ENCODE measurements at places on chromosomes 2 and 18.

DNA sequence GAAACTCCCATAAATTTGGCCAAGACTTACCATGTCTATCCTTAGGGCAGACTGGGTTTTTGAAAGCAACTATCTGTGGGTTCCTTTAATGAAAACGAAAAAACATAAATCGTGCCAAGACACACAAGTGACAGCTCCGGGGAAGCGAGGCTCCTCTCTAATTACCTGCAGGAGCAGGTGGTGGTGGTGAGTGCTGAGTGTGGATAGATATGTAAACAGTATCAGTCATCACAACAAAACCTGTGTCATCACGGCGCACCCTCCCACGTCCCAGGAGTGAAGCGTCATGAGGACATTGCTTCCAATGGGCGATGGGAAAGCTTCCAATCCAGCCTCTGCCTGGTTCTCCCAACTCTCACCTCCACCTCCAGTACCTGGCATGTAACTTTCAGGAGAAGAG, 31.3 kb downstream of the ACKR3 start:
- no peak overlapping the region for H3K27ac ChIP-seq
- no peak for DNase-seq
- no peak overlapping the region for H3K4me3 ChIP-seq

- no peaks in the 10 kb centered on the region for H3K36me3 ChIP-seq
- no peaks in the 10 kb centered on the region for H3K27me3 ChIP-seq
- H3K4me3 ChIP-seq: no peak overlapping the region
- H3K27ac ChIP-seq: no peak overlapping the region
Measured at GRCh38 chr2:46430992-46431391, 48.4 kb upstream of the TMEM247 start.

- H3K36me3 ChIP-seq: no peaks in the 10 kb centered on the region
- H3K4me1 ChIP-seq: no peaks in the 10 kb centered on the region
- DNase-seq: no peak
- H3K27ac ChIP-seq: no peak overlapping the region
Measured at GRCh38 chr2:100561191-100561590, 1.6 kb upstream of the PDCL3 start.

- no peak overlapping the region for H3K4me3 ChIP-seq
- H3K36me3 ChIP-seq: no peaks in the 10 kb centered on the region
- no peak for DNase-seq
Measured at GRCh38 chr2:230671117-230671516, 41.5 kb upstream of the CAB39 start.

- H3K4me1 ChIP-seq: no peaks in the 10 kb centered on the region
- DNase-seq: peak; percentile 17
- no peak overlapping the region for H3K4me3 ChIP-seq
- no peak overlapping the region for H3K27ac ChIP-seq
- no peaks in the 10 kb centered on the region for H3K27me3 ChIP-seq
- H3K36me3 ChIP-seq: no peaks in the 10 kb centered on the region
Measured at GRCh38 chr2:238835726-238836301, 12.1 kb upstream of the TWIST2 start.

DNA sequence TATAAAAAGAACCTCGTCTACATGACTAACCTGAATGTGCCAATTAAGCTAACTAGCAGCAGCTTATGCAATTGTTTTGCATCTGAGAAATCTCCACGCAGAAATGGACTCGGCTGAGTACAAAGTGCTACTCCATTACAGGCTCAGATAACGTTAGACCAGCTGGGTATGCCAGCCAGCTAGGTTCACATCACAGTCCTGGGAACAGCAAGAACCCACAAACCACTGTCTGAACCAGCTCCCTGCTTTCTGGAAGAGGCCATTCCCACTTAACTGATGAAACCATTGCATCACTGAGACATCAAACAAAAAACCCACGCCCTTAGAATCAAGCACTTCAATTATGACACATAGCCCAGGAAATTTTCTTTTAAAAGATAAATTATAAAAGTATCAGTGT, 202.7 kb downstream of the CYRIA start:
- no peak overlapping the region for H3K4me3 ChIP-seq
- no peaks in the 10 kb centered on the region for H3K36me3 ChIP-seq
- H3K27me3 ChIP-seq: no peaks in the 10 kb centered on the region
- H3K4me1 ChIP-seq: no peaks in the 10 kb centered on the region
- no peak for DNase-seq
- H3K27ac ChIP-seq: no peak overlapping the region

- H3K4me3 ChIP-seq: no peak overlapping the region
- peaks cover 1% of the 10 kb centered on the region for H3K4me1 ChIP-seq
- peak; percentile 76 for DNase-seq
- H3K27me3 ChIP-seq: no peaks in the 10 kb centered on the region
Measured at GRCh38 chr2:129827311-129828090, 152.0 kb upstream of the RAB6C start.

GRCh38 chr18:3872641-3873040, 422.7 kb downstream of the TGIF1 start:
- H3K4me1 ChIP-seq: peaks cover 3% of the 10 kb centered on the region
- H3K36me3 ChIP-seq: no peaks in the 10 kb centered on the region
- DNase-seq: no peak
- no peak overlapping the region for H3K4me3 ChIP-seq
- no peak overlapping the region for H3K27ac ChIP-seq

DNA sequence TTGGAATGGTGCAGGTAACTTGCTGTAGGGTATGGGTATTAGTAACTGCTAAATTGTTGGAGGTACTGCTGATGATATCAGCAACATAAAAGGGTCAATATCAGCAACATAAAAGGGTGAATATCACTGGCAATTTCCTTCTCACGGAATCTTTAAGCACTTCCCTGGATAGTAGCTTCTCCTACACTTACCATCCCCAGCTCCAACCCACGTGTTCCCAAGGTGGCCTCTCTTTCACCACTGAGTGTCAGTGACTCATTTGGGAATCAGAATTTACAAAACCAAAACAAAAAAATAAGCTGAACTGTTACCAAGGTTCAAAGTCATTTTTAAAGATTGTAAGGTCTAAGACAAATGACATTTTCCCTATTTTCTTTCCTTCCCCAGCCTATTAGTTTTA, 70.8 kb downstream of the LRP2 start:
- H3K4me1 ChIP-seq: no peaks in the 10 kb centered on the region
- no peak overlapping the region for H3K4me3 ChIP-seq
- no peaks in the 10 kb centered on the region for H3K36me3 ChIP-seq
- no peak overlapping the region for H3K27ac ChIP-seq
- no peaks in the 10 kb centered on the region for H3K27me3 ChIP-seq

GRCh38 chr2:63698786-63699548, 110.2 kb downstream of the MDH1 start:
- H3K4me3 ChIP-seq: no peak overlapping the region
- peaks cover 2% of the 10 kb centered on the region for H3K4me1 ChIP-seq
- peak; percentile 96 for DNase-seq
- H3K36me3 ChIP-seq: no peaks in the 10 kb centered on the region

DNA sequence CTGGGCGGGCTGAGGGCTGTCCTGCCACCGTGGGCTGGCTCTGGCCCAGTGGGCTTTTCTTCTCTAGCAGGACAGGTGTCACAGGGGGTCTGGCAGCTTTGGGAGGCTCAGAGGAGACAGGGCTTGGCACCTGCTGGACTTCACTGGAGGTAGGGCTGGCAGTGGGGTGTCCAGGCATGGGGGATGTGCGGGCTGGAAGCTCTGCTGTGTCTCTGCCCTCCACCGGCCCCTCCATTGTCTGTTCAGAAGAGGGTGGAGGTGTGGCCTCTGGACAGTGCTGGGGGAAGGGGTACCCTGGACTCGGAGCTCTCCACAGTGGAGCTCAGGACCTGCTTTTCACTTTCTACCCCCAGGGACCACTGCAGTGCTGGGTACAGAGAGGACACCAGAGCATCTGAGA, 9.2 kb downstream of the PTPRN start:
- H3K27me3 ChIP-seq: no peaks in the 10 kb centered on the region
- no peak for DNase-seq
- no peaks in the 10 kb centered on the region for H3K36me3 ChIP-seq
- H3K4me1 ChIP-seq: no peaks in the 10 kb centered on the region
- H3K27ac ChIP-seq: no peak overlapping the region
- no peak overlapping the region for H3K4me3 ChIP-seq

DNA sequence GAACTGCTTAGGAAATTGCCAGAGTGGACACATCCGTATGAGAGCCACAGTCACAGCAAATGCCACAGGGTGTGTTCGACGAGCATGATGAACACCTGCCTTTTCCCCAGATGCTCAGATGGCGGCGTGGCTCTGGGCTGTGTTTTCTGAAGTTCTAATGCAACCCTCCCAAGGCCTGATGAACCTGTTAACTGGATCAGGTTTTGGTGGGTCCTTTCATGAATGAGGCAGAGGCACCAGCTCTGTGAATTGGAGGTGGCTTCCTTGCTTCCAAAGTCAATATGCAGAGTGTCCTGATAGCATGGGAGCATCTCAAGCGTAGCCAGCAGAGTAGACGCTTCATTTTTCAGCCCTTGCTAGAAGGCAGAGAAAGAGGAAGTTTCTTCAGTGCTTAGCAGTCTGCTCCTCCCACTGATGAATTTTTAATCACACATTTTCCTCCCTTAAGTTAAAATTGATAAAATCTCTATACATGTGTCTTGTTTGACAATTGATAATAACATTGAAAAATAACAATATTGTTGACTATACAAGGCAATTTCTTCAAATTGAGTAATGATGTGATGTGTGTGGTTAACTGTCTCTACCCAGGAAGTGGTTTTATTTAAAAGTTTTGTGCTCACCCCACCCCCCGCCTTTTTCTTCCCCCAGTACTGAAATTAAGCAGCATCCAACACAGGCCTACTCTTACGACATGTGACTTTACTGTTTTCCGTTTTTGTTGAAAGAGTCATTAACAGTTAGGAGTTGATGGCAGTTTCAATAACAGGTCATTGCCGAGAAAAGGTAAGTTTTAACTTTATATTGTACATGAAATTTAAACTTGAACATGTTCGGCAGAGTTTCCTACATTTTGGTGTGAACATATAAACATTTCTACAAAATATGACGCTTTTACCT, at the start of gene ARHGAP15:
TSS of gene ARHGAP15 (plus strand) at position 739 of the 900 bp plus-strand sequence.
- no peak within 1 kb of the TSS for H3K4me3 ChIP-seq
- no peaks in the 10 kb centered on the region for H3K36me3 ChIP-seq
- H3K27ac ChIP-seq: no peak within 1 kb of the TSS
- H3K4me1 ChIP-seq: no peaks in the 10 kb centered on the region
- no peaks in the 10 kb centered on the region for H3K27me3 ChIP-seq

Measured in mesendoderm (in vitro differentiated cells).